ENCODE measurements at places on chromosomes 7 and 10.

- DNase-seq = no peak
These were observed 6.6 kb downstream of the PGAM2 start for GRCh38 chr7:44058759-44059218.

- no peak for DNase-seq
These were observed 255.5 kb downstream of the WDR37 start for GRCh38 chr10:1311726-1312125.

DNA sequence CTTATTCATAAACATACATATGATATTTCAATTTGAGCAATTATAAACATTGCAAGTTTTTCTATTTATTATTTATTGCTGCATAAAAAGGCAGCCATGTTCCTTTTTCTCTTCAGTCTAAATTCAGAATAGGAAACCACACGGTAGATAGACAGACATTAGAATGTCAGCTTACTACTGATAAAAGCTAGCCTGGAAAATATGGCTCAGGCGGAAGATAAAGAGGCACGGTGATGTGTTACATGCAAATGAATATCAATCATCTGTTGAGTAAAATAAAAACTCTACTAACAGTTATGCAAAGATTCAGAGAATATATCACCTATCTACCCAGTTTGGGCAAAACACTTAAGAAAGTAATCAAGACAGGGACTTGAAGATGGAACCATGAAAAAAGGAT lies 73.5 kb upstream of the PDSS1 start:
- no peak for DNase-seq

DNA sequence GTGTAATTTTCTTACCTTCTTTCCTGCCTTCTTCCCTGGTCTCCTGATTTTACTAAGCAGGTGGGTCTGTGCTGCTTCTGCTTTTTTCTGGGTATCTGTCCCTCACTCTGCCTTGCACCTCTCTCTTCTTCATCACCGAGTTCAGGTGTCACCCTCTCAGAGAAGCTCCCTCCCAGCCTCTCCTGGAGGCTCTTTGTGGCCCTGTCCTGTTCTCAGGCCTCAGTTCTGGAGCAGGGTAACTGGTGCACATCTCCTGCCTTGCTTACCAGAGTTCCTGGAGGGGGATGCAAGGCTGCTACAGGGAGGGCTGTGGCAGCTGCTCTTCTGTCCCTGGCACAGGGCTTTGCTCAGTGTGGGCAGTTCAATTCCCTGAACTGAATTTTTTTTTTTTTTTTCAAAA lies 66.1 kb downstream of the RBM33 start:
- no peak for DNase-seq

DNA sequence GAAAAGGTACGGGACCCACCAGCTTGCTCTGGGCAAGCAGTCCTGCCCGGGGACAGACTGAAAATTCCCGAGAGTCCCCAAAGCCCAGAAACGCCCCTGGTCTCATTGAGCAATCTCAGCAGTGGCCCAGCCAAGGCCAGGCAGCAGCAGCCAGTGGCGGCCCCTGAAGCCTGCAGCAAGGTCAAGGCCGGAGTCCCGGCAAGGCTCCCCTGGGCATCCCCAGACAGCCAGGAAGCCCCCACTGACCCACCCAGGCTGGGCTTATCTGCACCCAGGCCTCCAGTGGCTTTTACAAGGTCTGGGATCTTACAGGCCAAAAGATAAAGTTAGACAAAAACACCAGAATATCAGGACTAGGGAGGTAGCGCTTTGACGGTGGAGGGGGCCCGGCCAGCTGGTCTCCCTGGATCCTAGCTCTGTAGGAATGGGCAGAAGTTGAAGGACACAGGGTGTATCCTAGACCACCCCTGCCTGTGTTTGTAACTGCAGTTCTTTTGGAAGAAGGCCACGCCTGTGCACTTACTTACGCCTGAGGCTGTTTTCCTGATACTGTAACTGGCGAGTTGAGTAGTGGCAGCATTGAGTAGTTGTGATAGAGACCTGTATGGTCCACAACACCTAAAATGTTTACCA lies 130.5 kb upstream of the NPS start:
- no peak for DNase-seq

DNA sequence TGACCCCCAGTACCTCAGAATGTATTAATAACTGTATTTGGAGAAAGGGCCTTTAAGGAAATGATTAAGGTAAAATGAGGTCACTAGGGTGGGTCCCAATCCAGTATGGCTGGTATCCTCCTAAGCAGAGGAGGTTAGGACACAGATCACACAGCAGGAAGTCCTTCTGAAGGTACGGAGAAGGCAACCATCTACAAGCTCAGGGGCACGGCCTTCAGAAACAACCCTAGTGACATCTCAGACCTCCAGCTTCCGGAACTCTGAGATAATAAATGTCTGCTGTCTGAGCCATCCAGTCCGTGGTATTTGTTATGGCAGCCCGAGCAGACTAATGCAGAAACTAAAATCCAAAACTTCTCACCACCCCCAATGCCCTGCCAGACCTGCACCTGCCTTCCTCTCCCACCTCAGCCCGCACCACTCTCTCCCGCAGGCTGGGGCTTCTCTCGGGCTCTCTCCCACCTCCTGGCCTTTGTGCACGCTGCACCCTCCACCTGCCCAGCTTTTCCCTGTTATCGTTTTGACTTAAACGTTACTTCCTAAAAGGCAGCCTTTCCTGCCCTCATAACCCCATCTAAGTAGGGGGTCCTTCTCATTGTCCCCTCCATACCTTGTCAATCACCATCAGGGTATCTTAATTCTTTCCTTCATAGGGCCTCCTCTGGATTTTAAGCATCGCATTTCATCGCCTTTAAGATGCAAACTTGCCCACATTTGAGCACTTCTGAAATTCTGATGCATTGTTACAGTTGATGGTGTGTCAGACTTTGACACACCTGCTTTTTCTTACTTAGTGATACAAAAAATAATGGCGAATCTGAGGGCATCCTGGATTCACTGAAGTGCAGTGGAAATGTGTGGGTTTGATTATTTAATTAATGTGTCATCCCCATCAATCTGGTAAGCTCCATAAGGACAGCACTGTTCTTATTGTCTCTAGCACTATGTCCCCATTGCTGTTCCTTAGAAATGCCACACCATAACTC lies 32.2 kb upstream of the AQP1 start:
- DNase-seq = no peak

- DNase-seq = peak; percentile 23
These were observed 23.7 kb upstream of the TIAL1 start for GRCh38 chr10:119620241-119621077.

DNA sequence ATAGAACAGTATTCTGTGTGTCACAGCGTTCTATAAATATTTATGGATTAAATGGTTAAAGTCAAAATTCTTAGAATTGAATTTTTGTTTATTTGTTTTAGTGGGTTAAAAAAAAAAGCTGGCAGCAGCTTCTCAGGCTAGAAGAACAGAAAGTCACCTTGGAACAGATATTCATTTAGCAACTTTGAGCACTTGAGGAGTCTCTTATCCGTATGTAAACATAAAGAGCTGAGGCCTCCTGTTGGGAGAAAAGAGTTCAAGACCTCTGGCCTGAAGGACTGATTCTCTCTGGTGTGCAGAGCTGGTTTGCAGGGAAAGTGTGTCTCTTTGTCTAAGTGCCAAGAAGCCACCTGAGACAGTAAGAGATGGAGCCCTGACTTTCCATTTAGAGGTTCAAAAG lies 109.9 kb downstream of the HERPUD2 start:
- DNase-seq = no peak

- DNase-seq = peak; percentile 97
These were observed 58.1 kb upstream of the ST8SIA6 start for GRCh38 chr10:17512341-17513001.

- DNase-seq = peak; percentile 83
These were observed 48.3 kb downstream of the BAIAP2L1 start for GRCh38 chr7:98352621-98353020.

DNA sequence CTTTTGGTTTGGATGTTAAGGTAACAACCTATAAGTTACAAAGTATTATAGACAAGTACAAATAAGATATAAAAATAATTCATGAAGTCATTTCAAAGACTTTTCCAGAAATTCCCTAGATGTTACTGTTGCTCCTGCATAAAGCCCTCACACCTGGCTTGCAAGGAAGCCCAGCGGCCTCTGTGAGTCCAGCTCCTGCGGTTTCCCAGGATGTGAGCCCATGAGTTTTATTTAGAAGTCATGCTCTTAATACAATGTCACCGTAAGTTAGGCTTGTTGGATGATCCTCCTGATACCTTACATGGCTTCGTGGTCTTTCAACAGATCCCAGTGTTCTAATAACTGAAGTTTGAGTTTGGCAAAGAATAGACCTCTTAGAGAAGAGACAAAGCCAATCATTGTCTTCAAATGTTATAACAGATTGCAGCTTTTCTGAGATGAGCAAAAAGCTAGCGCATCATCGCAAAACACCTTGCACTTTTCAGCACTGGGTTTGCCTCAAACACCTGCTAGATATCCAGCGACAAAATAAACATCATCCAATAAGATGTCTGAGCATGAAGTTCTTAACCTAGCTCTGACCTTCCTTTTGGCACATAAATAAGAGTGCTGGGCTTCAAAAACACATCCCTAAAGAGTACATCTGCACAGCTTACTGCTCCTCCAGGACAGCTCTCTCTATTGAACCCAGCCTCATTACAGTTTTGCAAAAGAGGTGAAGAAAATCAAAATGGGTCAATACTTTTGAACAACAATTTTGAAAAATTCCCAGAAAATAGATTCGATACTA lies 3.6 kb downstream of the FAM171A1 start:
- no peak for DNase-seq

DNA sequence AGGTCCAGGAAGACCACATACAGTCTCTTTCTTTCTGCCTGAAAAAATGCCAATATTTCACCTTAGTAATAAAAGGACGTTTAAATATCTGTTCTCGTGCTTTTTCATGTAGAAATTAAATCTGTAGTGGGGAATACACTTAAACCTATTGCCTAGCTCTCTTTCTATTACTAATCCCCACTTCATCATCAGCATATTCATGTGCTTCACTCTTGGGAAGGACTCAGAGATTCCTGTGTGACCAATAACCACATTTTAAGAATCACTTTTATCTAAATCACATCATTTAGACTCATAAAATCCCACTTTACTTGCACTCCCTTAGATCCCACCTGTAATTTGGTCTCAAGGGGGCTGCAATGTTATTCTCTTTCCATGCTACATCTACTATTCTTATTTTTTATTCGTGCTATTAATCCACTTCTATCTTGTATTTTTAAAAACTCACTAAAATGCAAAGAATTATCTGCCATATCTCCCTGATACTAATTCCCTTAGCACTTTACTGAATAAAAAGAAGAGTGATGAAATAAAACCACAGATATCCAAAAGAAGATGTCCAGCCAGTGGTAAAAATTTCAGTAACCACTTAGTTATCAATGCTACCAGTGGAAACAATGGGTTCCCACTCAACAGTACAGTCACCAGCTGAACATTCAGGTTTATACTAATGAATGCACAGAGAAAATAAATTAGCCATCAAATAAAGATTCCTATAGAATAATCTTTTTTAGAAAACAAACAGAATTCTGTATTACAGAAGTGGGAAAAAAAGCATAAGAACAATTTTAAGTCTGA lies 102.1 kb downstream of the PPP1R17 start:
- DNase-seq = peak; percentile 62

- DNase-seq = no peak
These were observed 55.3 kb downstream of the REEP3 start for GRCh38 chr10:63576501-63576900.
